ENCODE measurements at places on chromosomes 5 and 9.

- DNase-seq: peak; percentile 22
Observed at GRCh38 chr5:42912184-42912798, 100.6 kb upstream of the SELENOP start.

GRCh38 chr9:71908825-71909224 is 2.2 kb downstream of the ABHD17B start:
- DNase-seq: no peak

- no peak for DNase-seq
Observed at GRCh38 chr9:13144166-13144775, 135.2 kb downstream of the MPDZ start.

- DNase-seq: no peak
Observed at GRCh38 chr5:72814104-72814503, 2.4 kb upstream of the TNPO1 start.

DNA sequence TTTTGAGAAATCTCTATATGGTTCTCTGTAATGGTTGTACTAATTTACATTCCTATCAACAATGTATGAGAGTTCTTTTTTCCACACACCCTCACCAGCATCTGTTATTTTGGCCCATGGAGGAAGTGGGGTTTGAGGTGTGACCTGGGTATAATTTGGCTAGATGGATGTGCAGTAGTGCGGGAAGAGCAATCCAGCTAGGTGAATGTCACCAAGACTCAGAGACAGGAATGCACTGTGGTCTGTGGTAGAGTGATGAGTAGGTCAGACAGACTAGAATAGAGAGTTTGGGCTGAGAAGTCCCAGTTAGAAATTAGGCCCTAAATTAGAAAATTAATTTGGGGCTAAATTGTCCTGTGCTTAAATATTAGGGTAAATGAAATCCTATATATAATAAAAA is 32.8 kb upstream of the PIP5K1B start:
- DNase-seq: no peak

GRCh38 chr9:113533335-113534225 is 70.1 kb downstream of the RGS3 start:
- no peak for DNase-seq

DNA sequence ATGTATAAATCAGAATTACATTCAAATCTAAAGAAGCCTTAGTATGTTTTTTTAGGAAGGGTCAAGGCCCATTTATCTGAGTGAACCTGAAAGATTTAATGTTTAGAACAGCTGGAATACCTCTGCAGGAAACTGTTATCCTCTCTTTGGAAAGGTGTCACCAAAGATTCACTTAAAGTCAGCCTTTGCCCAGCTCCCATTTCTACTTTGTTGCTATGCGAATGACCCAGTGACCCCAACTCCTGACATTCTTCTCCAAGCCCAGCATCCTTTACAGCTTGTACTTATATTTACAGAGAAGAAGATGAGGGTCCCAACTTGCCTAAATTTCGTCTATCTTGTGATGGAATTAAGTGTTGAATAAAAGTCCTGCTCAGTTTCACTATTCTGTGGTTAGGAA is 1198.6 kb downstream of the CDH12 start:
- DNase-seq: no peak

- no peak for DNase-seq
Observed at GRCh38 chr9:133162861-133163503, 732 bp downstream of the GBGT1 start.

GRCh38 chr5:35024911-35025510 is 22.7 kb downstream of the AGXT2 start:
- DNase-seq: no peak

DNA sequence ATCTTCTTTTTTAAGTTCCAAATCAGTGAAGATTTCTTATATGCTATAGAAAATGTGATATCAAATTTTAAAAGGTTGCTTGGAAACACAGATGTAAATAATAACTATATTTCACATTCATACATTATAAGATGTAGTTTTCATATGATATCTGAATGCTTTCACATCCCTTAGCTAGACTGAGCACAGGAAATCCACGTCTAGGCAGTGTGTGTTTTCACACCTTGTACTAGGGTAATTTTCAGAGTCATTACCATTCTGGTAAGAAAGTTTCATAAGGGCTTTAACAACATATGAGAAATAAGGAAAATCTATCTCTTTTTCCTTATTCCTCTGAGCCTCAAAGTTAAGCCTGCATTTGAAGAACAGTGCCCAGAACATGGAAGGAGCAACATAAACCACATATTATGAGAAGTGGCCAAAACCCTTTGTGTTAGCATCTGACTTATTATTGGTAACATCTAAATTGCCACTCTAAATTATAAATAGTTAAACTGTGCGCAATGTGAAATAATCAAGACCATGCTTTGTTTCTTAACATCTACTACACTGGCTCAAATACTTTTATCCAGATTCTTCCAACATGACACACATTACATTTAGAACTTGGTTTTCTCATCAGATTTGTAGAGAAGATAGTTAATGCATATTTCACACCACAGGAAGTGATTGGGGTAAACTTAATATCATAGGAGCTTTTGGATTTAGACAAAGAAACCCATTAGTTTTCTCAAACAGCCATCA is 113.3 kb downstream of the PPP2R2B start:
- DNase-seq: no peak

DNA sequence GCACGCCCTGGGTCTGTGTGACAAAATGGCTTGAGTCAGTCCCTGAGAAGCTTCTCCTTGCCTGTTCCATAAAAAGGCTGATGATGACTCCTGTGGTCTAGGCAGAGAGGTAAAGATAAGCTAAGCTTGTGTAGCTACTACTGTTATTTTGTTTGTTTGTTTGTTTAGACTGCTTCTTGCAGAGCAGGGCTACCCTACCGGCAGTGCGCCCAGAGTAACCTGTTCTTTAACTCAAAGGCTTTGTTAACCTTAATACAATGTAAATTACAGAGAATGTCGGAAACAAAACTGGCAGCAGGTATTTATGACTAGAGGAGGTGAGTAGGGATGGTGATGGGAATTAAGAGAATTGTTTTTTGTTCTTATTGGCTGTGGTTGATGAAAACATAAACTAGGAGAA is 87.6 kb downstream of the F2RL2 start:
- no peak for DNase-seq

DNA sequence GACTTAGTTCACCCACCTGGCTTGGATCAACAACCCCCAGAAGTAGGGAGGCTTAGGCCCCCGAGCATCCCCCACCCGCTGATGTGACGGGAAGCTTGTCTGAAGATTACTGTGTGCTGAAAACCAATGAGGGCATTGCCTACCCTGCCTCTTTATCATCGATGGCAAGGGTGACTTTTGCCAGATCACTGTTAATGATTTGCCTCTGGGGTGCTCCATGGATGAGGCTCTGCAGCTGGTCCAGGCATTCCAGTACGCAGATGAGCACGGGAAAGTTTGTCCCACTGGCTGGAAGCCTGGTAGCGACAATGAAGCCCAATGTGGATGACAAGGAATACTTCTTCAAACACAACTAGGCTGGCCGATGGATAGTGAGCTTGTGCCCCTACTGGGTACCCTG is 22.0 kb downstream of the RUFY1 start:
- DNase-seq: no peak

DNA sequence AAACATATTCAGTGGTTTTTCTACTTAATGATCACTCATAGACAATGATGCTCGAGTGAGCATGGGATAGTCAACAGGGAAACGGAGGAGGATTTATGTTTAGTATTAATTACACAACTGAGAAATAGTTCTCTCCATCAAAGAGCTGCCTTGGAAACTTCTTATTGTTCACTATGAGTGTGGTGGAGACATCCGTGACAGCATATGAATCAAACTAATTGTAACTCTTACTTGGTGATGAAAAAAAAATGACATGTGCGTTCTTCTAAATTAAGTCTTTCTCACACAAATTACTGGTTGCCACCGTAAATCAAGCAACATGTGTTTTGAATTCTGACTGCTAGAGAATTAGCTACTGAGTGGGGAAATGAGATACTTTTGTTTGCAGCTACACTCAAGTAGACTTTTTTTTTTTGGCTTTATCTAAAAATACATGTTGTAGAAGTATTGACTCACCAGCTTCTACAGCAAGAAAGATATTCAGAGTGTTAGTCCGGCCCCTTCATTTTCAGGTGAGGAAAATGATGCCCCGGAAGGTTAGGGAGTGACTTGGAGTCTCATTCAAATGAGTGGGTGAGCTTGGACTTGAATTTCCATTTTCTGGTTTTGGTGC is 179.4 kb downstream of the CFAP90 start:
- DNase-seq: no peak

DNA sequence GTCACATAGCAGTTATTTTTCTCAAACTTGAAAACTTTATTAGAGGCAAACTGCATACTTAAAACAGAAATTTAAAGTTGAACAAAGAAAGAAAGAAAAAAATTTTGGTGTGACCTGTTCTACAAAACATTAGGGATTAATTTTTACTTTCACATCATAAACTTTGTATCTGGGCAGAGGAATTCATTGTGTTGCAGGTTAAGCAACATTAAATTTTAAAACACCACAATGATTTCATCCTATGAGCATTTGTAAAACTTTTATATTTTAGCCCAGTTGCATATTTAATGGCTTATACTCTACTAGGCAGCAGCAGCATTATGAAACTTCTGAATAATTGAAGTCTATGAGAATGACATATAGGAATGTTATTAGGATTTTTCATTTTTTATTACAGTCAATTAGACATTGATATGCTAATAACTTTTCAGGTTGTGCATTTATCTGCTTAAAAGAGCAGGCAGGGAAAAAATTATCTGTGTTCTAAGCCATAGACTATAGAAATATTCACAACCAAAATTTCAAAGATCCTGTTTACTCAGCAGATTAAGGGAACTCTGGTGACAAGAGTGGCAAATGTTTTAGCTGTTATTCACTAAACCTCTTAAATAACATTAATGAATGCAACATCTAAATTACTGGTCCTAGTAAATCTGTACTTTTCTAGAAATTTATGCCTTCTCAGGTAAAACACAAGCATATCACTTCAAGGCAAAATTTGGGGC is 1088.5 kb upstream of the CDH6 start:
- DNase-seq: no peak

DNA sequence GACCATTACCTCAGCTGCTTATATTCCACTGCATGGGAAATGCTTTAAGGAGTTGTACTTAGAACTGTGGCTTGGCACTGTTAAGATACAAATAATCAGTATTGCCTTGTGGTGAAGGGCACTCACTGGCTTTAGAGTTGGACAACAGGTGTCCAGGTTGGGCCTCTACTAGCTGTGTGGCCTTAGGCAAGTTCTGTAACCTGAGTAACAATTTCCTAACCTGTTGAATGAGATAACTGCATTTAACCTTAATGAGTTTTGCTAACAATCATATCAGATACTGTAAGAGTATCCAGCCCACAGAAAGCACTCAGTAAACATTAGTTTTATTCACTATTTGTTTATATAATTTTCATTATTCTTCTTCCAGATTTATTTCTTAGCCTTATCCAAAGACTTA is 17.2 kb upstream of the HK3 start:
- DNase-seq: no peak

DNA sequence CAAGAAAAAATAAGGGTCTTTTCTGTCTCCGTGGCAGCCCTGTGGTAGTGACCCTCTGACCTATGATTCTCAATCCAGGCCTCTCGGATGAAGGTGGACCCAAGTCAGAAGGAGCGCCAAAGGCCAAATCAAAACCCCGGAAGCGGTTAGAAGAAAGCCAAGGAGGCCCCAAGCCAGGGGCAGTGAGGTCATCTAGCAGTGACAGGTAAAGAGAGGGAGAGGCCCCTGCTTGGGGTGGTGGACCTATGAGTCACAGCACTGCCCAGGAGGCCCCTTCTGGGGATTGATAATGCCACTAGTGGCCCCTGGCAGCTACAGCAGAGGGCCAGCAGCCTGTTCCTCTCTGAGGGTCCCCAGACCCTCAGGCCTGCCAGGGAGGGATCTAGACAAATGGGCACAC is 6.4 kb upstream of the SLC2A8 start:
- no peak for DNase-seq

DNA sequence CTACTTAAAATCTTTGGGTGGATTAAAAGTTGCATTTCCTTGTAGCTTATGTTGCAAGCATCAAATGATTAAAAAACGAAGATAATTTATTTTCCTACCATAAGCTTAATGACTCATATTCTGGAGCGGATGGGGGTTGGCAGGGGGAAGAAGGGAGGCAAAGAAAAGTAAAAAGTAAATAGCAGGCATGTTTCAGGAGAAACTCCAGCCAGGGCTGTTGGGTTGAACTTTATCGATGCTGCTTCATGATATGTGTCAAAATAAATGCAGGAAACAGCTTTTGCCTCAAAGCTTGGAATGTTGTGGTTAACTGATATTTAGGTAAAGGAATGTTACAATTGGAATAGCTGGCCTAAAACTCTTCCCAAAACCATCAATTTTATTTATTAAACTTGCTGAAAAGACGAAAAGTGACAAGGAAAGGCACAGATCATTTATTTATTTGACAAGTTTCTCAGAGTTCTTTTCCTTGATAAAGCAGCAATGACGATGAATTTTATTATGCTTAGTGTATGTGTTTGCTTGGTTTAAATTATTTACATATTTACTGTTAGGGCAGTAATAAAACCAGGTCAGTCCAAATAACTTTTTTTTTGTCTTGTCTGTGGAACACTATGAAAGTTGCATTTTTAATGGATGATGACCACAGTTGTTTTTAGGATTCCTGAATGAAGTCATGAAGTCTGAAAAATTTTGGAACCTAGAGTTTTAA is 177.9 kb downstream of the PCSK1 start:
- no peak for DNase-seq

GRCh38 chr5:28542987-28543386 is 1504.6 kb upstream of the CDH9 start:
- DNase-seq: no peak

- no peak for DNase-seq
Observed at GRCh38 chr5:144697847-144698262, 527.2 kb downstream of the KCTD16 start.

DNA sequence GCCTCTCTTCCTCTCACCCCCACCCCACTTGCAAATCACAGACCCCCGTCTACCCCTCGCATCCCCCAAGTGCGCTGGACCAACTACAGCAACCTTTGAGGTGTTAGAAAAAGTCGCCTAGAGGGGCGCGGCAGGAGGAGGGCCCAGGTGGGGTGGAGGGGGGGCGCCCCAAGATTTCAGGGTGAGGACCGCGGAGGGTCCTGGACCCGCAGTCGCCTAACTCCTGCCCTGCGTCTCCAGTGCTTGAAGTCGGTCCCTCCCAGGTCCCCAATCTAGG is 379 bp upstream of the EGFLAM start:
- no peak for DNase-seq

- no peak for DNase-seq
Observed at GRCh38 chr5:151434570-151435237, 12.7 kb upstream of the SLC36A1 start.

- DNase-seq: no peak
Observed at GRCh38 chr9:132582276-132582785, at the start of gene BARHL1. Gene BARHL1 (plus strand): TSS chr9:132582606. CDS start chr9:132582798, 192 bp downstream.
